Left kidney (tissue), 8 donors: ENCODE measurements at places on chromosomes 4 and X. TPM values are rescaled to one million over a fixed set of nuclear protein-coding genes. Genes with fewer than 3 reads are reported as not detected.

DNA sequence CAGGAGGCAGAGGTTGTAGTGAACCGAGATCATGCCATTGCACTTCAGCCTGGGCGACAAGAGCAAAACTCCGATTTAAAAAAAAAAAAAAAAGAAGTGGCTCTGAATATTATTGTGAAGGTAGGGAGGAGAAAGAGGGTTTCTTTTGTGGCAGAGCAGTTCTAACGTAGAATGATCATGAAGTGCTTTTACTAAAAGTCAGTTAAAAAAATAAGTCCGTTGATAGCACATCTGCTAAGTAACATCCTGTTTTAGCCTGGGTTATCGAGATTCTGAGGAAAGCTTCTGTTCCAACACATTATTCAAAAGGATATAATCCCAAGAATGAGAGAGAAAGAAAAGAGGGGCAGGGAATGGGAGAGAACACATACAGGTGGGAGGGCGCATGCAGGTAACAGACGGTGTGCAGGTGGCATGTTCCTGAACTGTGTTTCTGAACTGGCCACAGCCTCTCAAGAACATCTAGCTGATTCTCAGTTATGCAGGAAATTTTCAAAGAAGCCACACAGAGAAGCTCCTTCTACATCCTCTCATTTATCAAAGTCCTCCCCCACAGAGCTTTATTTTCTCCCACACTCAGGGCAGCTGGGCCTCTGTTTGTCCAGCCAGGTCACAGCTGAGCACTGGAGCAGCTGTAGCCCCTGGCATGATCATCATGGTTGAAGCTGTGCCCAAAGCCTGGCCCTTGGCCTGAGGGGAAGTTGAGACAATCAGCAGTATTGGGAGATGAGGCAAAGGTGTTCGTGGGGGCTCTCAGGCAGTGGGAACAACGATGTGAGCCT lies 342.3 kb downstream of the ZNF674 start:
- DNase-seq: peak; percentile 19

- DNase-seq: no peak
Observed at GRCh38 chr4:56320293-56320692, 67.0 kb downstream of the AASDH start.

- DNase-seq: no peak
Observed at GRCh38 chr4:111398906-111399330, 746.3 kb upstream of the FAM241A start.

Gene XG
- polyA plus RNA-seq: 0.65 TPM

Gene COX7B2
- polyA plus RNA-seq: not detected

- DNase-seq: no peak
Observed at GRCh38 chrX:111867236-111867635, 8.7 kb upstream of the TRPC5OS start.
